ENCODE measurements at places on chromosomes 12 and 14.
A peak's percentile ranks its signal among the peaks of the same experiment; 100 is the strongest.

DNA sequence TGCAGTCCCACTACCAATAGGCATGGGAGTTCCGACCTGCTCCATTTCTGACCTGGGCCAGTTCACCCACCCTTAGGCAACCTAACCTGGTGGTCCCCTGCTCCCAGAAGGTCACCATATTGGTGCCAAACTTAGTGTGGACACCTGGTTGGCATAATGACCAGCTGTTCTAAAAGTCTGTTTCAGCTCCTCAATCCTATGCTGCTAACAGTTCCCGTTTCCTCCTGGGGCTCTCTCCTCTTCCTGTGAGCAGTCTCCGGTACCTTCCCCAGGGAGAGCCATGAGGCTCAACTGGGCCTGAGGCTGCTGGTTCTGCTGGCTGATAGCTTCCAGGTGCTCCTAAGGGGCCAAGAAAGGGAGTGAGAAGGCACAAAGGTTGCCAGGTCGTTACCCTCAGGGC is 15.9 kb upstream of the BLTP3B start:
- DNase-seq, result no peak

DNA sequence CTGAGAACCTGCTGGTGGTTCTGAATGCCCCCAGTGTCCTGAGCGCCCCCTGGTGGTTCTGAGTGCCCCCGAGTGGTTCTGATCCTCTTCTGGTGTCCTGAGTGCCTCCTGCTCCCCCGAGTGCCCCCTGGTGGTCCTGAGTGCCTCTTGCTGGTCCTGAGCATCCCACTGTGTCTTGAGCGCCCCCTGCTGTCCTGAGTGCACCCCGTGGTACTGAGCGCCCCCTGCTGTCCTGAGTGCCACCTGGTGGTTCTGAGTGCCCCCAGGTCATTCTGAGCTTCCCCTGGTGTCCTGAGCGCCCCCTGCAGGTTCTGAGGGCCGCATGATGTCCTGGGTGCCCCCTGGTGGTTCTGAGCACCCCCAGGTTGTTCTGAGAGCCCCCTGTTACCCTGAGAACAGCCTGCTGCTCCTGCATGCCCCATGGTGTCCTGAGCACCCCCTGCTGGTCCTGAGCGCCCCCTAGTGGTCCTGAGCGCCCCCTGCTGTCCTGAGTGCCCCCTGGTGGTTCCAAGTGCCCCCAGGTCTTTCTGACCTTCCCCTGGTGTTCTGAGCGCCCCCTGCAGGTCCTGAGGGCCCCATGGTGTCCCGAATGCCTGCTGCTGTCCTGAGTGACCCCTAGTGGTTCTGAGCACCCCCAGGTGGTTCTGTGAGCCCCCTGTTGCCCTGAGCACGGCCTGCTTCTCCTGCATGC is 1165.4 kb downstream of the TMEM121 start:
- DNase-seq, result peak; percentile 72

- DNase-seq, result no peak
Measured at GRCh38 chr14:19974844-19975243, 547 bp upstream of the OR4K15 start.

DNA sequence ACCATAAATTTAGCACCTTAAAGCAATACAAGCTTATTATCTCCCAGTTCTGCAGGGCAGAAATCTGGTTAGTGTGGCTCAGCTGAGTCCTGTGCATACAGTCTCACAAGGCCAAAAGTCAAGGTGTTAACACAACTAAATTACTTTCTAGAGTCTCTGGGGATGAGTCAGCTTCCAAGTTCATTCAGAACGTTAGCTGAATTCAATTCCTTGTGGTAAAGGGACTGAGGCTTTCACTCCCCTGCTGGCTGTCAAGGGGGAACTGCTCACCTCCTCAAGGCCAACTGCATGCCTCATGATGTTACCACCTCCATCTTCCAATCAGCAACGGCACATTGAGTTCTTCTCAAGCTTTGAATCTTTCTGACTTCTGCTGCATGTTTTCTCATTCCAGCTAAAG is 27.6 kb downstream of the EML5 start:
- no peak for DNase-seq

GRCh38 chr12:132610051-132610759 is at the start of gene LRCOL1:
LRCOL1 (minus strand) TSS chr12:132610582; CDS start chr12:132606251, 4,331 bp downstream.
- DNase-seq, result no peak

GRCh38 chr12:131799828-131800593 is 28.2 kb upstream of the MMP17 start:
- DNase-seq, result no peak

GRCh38 chr12:6069437-6070093 is 54.9 kb downstream of the VWF start:
- DNase-seq, result no peak

DNA sequence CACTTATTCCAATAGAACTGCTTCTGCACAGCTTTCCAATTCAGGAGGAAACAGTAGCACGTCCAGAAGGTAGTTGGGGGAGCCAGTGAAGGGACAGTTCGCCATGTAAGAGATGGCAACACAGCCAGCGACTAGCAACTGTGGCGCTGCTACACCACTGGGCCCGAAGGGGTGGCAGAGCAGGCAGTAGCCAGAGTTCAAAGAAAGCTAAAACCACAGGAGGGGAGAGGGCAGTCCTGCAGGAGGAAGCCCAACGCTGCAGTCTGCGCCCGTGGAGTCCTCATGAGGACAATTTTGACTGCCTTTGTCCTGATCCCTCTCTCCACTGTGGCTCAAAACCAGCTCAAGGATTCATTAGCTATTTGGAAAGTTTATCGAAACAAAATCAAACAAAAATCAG is 591.2 kb downstream of the VRK1 start:
- DNase-seq, result no peak

DNA sequence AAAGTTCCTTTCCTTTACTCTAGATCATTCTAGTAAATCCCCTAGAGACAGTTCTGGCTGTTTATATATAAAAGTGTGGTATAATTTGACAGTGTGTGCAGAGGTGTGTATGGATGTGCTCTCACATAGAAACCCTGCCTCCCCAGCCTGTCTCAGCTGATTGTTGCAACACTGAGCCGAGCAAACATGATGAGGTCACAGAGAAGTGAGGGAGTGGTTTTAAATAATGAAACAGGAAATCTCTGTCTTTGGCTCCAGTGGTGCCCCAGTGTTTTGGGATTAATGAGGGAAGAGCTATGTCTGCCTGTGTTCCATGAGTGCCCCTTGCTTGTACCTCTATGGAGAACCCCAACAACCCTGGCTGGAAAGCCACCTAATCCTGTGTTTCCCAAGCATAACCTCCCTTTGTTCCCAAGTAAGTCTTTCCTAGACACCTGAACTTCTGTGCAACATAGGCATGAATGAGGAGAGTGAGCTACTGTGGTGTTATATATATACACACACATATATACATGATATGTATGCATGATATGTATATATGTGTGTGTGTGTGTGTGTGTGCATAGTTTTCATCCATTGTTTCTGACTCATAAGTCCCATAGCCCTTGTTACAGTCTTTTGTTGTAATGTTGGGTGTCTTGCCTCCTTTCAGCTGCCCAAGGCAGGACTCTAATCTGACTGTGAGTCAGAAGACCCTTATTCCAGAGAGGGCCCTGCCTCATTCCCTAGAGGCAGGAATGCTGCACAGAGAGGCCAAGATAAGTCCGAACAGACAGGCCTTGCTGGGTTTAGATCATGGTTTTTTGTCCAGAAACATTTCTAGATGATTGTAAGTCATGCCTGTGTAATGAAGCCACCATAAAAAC is 18.0 kb downstream of the TRAF3 start:
- no peak for DNase-seq

GRCh38 chr12:70068743-70069142 is 174.5 kb upstream of the CNOT2 start:
- DNase-seq, result no peak

GRCh38 chr14:101113108-101113612 is 209.6 kb upstream of the RTL1 start:
- DNase-seq, result no peak
